ENCODE measurements at places on chromosomes 5 and 9.

DNA sequence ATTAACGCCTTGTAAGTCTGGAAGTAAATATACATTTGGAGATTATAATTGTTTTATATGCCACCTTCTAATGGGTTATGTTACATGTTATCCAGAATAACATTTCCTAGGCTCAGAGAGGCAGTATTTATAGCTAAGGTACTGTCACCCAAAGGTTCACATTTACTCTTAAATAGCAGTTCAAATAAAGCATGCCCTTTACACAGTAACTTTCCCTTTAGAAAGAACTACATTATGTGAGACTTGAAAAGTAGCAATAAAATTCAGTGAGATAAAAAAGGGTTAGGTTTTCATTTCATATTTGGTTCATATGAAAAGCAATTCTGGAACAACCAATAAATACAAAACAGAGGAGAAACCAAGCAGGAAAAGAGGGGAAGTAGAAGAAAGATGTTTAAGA lies 35.1 kb downstream of the SKIC3 start:
- DNase-seq: no peak

- DNase-seq: no peak
These were observed 700.5 kb upstream of the ZNF608 start for GRCh38 chr5:125446986-125447385.

DNA sequence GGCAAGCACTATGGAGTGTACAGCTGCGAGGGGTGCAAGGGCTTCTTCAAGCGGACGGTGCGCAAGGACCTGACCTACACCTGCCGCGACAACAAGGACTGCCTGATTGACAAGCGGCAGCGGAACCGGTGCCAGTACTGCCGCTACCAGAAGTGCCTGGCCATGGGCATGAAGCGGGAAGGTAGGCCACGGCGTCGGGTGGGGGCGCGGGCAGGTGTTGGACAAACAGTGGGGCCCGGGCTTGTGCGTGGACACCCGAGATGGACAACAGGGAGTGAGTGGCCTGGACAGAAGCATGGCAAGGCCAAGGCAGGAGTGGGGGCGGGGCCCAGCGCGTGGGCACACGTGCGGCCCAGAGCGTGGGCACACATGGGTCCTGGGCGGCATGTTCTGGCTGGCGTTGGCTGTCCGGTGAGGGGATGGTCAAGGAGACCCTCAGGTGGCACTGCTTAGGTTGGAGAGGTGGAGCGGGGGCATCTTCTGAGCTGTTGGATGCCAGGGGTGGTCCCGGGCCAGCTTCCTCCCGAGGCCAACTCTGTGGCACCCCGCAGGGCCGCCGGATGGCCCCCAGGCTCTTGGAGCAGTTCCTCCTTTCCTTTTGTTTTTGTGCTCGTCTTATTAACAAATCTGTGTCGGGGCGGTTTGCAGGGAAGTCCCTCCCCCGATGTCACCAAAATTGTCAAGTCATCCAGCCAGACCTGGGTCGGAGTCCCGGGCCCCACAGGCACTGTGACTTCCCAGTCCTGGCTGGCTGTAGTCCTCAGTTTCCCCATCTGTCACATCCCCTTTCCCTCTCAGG lies 82.9 kb downstream of the RXRA start:
- DNase-seq: no peak

DNA sequence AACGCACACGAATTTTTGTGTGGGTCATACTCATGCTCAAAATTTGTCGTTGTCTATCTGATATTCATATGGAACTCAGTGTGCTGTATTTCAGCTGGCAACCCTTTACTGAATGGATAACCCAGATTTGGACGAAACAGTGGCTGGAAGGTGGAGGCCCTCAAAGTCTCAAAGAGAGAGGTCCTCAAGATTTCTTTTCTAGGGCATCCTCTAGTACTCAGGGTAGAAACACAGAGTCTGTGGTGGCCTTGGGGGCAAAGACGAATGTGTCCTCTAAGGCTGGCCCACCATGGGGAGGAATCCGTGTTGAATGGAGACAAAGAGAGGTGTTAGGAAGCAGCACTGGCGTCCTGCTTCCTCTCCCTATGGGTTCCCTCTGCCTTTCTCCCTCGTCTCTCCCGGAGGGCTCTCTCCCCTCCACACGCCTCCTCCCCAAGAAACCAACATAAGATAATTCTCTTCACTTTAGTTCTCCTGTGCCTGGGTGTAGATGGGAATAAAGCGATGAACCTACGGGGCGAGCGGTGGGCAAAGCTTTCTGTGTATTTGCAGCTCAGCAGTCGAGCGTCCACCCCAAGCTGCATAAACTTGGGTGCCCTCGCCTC lies 333.7 kb downstream of the CWC27 start:
- DNase-seq: no peak

- no peak for DNase-seq
These were observed 100.4 kb downstream of the ZNF354C start for GRCh38 chr5:179160584-179160983.

GRCh38 chr9:114003758-114004157 lies 74.3 kb downstream of the AMBP start:
- no peak for DNase-seq

- DNase-seq: no peak
These were observed 92.9 kb downstream of the ANKRD18A start for GRCh38 chr9:38527503-38527902.

DNA sequence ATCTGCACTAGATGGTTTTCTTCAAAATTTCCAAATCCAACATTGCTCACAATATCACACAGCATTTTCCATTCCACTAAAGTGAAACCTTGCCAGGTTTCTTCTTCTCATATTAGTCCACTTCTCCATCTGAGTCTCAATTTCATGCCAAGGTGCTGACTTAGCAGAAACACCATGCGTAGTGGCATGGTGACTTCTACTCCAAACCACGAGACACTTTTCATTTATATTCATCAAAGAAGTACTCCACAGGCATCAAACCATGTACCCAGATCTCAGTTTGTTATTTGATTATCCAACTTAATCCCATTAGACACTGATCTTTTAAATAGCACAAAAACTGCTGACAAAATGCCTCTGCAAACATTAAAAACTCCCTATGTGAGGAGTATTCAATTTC lies 233.4 kb upstream of the ITGA1 start:
- DNase-seq: no peak

DNA sequence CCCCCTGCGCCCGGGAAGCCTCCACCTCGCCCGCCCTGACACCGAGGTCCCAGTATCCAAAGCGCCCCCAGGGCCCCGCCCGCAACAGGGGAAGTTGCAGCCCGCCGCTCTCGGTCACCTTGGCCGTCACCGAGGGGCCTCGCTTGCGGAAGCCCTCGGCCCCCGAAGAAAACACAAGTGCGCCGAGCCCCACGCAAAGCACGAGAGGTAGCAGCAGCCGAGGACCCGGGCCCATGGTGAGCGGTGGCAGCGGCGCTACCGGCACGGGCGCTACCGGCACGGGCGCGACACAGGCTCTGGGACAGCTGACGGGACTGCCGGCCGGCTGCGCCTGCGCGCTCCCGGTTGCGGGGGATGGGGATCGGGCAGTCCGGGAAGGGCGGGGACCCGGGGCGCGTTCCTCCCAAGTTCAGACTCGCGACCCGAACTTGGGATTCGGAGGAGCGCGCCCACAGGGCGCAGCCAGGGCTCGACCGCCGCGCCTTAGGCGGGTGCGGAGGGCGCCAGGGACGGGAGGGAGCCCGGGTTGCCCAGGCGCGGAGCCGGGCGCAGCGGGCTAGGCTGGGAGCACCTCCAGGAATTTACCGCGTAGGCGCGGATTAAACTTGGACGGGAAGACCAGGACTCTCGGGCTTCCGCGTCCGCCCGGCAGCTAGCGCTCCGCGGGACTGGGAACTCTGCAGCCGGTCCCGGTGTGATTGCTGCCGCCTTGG lies at the start of gene PPIC:
Gene PPIC (minus strand): TSS at position 335 of the 713 bp plus-strand sequence. CDS start 100 bp downstream, at position 235.
- peak; percentile 32 for DNase-seq

- DNase-seq: no peak
These were observed 27.5 kb downstream of the CORO2A start for GRCh38 chr9:98164912-98165311.

DNA sequence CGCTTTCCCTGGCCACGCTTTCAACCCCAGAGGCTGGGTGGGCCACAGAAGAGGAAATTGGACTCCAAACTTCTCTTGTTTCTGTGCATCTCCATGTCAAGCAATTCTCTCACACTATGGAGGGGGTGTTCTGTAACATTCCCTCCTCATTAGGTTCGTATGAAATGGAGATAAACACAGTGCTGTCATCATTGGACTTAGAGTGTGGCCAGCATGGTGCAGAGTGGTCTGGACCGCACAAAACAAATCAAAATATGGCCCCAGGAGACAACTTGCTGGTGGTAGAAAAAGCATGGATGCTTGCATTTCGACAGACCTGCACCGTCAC lies 655.2 kb downstream of the BNC2 start:
- DNase-seq: no peak

DNA sequence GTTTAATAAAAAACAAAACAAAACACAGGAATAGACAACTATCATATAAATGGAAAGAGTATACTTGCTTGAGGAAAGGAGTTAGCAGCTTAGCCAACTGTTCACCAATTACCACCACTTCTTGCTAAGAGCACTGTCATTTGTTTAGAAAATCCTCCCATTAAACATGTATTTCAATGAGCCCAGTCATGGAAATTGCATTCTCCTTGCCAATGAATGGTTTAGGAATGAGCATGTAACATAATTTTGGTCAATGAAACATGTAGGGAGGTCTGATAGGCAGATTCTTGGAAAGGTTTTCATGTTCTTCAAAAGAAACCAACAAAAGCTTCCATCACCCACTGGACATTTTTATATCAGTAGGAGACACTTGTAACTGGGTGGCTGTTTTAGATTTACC lies 502.8 kb upstream of the PAPPA start:
- no peak for DNase-seq

GRCh38 chr9:33794560-33794959 lies 801 bp upstream of the PRSS3 start:
- DNase-seq: no peak

GRCh38 chr9:81902196-81902595 lies 26.0 kb upstream of the SPATA31D4 start:
- no peak for DNase-seq

DNA sequence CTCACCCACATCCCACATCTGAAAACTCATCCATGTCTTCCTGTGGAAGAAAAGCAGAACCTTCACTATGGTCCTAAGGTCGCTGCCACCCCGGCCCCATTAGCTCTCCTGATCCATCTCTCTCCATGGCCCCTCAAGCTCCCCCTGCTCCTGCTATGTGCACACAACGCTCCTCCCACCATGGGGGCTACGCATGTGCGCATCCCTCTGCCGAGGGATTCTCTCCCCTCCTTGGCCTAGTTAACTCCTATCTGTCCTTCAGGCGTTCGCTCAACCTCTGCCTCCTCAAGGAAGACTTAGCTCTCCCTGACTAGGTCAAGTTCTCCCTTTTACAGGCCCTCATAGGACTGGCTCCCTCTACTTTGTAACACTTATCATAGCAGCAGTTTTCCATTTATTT lies 9.8 kb downstream of the AKNA start:
- no peak for DNase-seq

- no peak for DNase-seq
These were observed 420.9 kb upstream of the SGCD start for GRCh38 chr5:155906046-155906445.

DNA sequence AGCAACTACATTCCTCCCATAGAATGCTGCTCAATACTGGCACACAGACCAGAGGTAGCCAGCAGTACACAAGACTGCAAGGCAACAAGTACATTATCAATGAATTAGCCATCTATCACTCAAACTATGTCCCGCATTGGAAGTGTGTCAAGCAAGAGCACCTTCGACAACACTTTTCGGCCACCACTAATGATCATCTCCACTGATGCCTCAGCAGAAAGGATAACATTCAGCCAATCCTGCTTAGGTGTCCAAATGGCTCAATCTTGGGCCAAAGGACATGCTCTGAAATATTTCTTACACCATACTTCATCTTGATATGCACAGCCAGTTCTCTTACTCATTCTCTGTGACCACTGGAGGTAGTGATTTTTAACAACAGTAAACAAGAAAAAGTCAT lies 25.0 kb downstream of the SKP1 start:
- DNase-seq: no peak

DNA sequence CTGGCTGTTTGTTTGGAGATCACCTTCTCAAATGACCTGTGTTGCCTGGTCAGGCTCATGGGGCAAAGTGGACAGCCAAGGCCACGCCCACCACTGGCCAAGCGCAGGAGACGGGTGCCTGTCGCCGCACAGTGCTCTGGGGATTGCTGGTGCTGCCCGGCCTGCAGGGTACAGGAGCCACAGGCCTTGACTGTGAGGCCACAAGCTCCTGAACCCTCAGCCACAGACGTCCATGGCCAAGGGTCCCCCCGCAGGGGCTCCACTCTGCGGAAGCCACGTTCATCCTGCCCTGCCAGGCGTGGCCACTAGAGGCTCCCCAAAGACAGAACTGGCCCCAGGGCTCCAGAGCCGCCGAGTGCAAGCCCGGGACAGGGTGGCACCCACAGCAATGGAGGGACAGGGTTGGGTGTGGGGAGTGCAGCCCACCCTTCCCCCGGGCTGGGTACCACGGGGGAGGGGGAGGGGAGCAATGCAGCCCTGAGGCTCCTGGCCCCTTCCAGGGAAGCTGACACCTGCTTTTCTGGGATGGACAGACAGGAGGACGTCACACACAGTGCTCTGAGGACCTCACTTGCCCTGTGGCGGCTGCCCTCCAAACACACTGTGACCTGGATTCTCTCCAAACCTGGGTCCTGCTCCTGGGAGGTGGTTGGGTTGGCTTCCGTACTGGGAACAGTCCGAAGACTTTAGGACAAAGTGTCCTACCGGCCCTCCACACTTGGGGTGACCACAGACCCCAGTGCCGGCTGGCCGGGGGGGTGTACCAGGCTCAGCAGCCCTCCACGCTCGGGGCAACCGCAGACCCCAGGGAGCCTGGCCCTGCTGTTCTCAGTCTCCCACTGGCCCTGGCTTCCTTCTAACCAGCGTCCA lies 21.5 kb downstream of the TPPP start:
- DNase-seq: peak; percentile 54

DNA sequence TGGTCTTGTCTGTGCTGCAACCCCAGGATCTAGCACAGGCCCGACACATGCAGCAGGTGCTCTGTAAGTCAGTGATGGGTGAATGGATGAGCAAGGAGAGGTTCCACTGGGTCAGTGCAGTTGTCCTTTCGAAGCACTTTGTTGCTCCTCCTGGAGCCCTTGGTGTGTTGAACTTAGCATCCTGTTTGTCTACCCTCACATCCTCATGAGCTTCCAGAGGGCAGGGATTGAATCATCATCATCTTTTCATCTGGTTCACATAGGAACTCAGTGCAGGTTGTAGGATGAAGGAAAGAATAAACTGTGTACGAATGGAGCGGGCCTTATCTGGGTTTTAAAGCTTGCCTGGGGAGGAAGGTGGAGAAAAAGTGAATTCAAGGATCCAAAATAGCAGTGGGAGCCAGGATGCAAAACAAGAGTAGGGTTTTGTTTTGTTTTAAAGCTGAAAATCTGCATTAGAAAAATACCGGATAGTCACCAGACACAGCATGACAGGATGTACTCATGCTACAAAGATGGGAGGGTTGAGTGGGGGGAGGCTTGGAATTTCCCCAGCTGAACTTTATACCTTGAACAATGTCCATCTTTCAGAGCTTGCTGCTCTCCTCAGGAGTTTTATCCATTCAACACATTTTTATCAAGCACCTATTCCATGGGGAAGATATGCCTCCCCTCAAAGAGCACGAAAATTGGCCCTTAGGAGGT lies 55.8 kb downstream of the PTTG1 start:
- no peak for DNase-seq
